ENCODE measurements at places on chromosomes 7 and 10.

DNA sequence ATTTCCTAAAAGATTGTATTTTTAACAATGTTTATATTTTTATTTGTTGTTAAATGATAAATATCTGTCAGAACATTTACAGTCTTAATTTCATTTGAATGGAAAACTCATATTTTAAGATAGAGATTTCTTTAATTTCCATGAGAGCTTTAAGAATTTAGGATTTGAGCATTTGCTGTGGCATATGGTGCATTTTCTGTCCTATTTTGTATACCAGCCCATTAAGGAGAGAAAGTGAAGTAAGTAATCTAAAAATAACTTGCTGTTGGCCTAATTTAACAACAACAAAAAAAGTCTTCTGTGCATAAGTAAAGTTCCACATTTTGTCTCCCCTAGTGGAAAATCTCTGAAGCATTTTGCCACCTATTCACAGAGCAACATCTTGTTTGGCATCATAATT is 190.9 kb upstream of the PPP1R3A start:
- DNase-seq, result no peak

- no peak for DNase-seq
These were observed 10.8 kb downstream of the BTRC start for GRCh38 chr10:101364721-101365120.

DNA sequence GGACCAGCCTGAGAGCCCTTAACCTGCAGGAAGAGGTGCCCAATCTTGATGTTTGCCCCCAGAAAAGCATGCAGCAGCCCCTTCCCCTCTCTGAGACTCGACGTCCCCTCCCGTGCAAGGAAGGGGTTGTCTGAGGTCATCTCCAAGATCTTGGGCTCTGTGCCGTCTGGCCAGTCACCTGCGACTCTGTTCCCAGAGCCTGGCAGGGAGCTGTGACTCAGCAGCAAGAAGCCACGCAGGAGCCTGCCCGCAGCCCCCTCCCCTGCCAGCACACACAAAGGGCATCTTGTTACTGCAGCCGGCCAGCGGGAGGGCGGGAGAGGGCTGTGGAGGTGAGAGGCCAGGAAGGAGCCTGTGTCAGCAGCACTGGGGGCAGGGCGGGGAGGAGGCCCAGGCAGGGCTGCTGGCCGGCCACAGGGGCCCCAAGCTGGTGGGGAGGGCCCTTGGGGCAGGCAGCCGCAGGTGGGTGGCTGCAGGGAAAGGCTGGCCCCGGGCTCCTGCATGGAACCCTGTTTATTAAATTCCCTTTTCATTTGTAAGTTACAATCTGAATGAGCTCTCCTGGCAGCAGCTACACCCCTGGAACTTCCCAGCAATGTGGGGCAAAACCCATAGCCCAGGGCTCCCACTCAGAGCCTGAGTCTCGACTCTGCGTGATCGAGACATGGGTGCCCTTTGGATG is 103.7 kb upstream of the ZMIZ1 start:
- DNase-seq, result no peak

- DNase-seq, result no peak
These were observed 20.7 kb downstream of the TSPAN13 start for GRCh38 chr7:16774294-16774693.

- no peak for DNase-seq
These were observed 1061.2 kb downstream of the KCNMA1 start for GRCh38 chr10:76576276-76576962.

GRCh38 chr10:60262647-60263126 is 127.0 kb downstream of the ANK3 start:
- DNase-seq, result no peak

- DNase-seq, result peak; percentile 9
These were observed 918 bp upstream of the RPEL1 start for GRCh38 chr10:103244666-103245271.

- DNase-seq, result no peak
These were observed 78.2 kb upstream of the TARP start for GRCh38 chr7:38351601-38352000.

DNA sequence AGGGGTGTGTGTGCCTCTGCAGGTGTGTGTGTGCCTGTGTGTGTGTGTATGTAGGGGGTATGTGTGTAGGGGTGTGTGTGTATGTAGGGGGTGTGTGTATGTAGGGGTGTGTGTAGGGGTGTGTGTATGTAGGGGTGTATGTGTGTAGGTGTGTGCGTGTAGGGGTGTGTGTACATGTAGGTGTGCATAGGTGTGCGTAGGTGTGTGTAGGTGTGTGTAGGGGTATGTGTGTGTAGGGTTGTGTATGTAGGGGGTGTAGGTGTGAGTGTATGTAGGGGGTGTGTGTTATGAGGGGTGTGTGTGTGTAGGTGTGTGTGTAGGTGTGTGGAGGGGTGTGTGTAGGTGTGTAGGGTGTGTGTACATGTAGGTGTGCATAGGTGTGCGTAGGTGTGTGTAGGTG is 48.6 kb upstream of the PSMG3 start:
- no peak for DNase-seq

DNA sequence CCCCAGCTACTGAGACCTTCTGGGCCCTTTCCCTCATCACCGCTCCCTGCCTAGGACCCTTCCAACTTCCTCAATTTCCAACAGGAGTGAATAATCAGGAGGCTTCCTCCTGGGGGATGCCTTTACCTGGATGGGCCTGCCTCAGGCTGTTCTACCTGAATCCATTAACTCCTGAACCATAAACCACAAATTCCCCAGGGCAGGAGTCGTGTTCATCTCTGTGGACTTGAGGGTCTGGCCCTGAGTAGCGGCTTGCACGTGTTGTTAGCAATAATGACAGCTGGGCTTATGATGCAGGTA is 105.1 kb upstream of the GPR26 start:
- DNase-seq, result no peak

GRCh38 chr7:90655566-90655965 is 59.4 kb downstream of the CDK14 start:
- DNase-seq, result no peak

DNA sequence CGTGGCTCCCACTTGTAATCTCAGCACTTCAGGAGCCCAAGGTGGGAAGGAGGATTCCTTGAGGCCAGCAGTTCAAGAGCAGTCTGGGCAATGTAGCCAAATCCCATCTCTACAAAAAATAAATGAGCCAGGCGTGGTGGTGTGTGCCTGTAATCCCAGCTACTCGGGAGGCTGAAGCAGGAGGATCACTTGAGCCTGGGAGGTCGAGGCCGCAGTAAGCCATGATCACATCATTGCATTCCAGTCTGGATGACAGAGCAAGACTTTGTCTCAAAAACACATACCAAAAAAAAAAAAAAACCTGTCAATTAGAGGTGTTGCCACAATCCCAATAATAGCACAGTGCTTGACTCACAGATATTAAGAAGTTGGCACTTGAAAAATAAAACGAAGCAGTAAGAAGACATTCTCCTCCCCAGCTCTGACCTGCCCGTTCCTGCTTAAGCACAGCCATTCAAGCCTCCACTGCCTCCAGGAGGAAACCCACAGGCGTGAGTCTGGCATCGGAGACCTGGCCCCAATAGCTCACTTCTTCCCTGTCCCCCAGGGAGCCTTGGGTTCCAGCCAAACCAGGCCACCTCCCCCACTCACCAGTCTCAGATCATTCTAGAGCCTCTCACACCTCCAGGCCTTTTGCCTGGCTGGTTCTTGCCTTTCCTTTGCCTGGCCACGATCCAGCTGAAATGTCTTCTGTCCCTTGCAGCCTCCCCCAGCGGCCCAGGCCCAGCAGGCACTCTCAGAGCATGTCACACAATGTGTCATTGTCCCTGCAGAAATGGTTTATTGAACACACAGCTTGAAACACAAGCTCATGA is 45.3 kb upstream of the GTF2I start:
- DNase-seq, result no peak
